ENCODE measurements at places on chromosomes 2 and 18. TPM values are rescaled to one million over a fixed set of nuclear protein-coding genes. Genes with fewer than 3 reads are reported as not detected.

DNA sequence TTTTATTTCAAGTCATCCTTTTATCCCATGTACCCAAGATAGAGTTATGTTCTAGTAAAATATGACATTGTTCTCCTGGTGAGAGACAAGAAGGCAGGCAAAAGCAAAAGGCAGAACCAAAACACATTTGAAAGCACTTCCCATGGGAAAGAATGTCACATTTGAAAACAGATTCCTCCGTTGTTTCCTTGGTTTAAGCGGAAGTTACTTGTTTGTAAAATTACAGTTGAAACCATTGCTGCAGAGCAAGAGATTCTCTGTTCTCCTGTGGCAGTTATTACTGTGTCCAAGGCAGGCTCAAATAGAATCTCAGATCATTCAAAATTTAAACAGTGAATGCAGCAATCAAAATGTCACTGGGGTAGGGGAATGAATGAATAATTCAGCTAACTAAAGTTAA is 149.6 kb downstream of the MTCL1 start:
- DNase-seq = no peak

GRCh38 chr2:181954538-181954883 is 31.1 kb upstream of the PPP1R1C start:
- DNase-seq = no peak

PDE11A gene
- not detected for total RNA-seq

FBLN7 gene
- 3.2 TPM for total RNA-seq

MATN3 gene
- 1.1 TPM for total RNA-seq

DNA sequence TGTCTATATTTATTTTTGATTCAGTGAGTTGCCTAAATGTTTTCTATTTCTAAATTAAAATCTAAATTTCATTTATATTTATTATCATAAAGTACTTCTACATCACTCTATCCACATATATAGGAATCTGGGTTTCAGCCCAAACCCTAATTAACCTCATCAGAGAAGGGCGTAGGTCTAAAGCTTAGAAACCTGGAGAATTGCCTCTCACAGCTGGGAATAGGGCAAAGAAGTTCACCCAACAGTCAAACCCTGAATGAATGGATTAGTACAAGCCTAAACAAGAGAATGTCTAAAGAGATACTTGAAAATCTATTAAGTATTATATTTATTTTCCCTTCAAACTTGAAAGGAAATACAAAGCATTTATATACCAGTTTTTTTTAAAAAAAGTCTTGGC is 26.2 kb downstream of the TFPI start:
- DNase-seq = no peak

ADRA2B gene
- under 0.01 TPM for total RNA-seq

DNA sequence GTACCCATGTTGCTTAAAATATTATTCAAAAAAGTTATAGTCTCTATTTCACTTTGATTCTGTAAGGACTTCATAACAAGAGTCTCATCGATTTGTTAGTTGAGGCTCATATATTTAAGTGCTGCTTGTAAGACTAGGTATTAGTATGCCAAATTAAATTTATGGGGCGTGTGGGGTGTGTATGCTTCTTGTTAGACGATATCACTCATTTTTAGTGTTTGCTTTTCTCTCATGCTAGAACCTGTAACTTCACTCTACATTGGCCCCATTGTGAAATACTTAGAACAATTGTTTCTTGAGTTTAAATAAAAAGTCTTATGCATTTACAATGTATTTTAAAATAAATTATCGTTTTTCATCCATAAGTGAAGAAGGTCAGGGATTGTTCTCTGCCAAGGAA is 63.6 kb downstream of the CTNNA2 start:
- DNase-seq = no peak

DNA sequence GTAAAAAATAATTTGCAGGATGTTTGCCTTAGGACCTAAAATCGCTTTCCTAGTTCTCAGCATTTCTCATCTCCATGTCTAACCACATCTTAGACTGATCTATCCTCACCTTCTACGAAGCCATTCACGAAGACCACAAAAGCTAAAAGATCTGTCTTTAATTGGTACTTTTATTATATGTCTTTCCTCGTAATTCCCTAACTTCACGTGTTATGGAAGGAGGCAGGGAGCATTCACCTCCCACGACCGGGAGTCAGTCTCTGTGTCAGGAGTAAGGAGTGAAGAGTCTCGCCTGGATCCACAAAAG is 1.6 kb downstream of the DLGAP1 start:
- no peak for DNase-seq

GRCh38 chr18:62033756-62034155 is 140.9 kb upstream of the RNF152 start:
- no peak for DNase-seq

NAGK gene
- total RNA-seq = 58.1 TPM

DNA sequence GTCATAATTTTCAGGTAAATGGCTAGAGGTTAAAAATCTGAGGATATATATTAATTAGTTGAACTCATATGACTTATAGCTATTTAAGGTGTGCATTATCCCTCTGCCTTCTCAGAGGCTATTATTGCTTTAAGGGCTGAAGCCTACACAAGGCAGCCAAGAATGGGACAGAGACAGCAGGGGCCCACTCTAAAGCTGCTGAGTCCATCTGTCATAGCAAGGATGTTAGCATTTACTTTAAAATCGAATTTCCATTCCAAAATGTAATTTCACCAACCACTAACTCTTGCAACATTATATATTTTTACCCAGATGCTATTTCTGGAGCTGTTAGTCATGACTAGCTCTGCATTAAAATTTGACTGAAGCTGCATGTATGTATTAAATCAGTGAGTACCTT is 236.3 kb upstream of the FSIP2 start:
- no peak for DNase-seq

GRCh38 chr2:32910883-32911598 is 35.7 kb upstream of the LTBP1 start:
- no peak for DNase-seq

HOXD11 gene
- not detected for total RNA-seq
